LNCaP clone FGC (cell line): ENCODE measurements at places on chromosomes 3 and 15.

DNA sequence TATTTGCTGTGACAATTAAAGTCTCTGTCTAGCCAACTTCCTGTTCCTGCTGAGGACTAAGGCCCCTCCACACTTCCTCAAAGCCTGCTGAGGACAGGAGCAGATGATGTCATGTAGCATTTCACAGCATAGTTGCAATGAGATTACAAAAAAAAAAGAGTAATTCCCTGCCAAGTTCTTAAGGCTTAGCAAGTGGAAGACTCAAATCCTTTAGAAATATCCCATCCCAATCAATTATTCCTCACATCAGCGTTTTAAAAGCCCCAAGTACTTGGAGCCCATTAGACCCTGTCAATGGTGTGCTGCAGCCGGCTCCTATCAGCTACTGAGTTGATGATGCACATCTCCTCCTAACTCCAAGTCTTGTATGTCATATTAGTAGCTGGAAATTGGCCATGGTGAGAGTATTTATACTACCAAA lies 51.7 kb downstream of the TRANK1 start:
- no peak for DNase-seq

- DNase-seq, result no peak
Measured at GRCh38 chr3:74167926-74168325, 446.5 kb downstream of the CNTN3 start.

DNA sequence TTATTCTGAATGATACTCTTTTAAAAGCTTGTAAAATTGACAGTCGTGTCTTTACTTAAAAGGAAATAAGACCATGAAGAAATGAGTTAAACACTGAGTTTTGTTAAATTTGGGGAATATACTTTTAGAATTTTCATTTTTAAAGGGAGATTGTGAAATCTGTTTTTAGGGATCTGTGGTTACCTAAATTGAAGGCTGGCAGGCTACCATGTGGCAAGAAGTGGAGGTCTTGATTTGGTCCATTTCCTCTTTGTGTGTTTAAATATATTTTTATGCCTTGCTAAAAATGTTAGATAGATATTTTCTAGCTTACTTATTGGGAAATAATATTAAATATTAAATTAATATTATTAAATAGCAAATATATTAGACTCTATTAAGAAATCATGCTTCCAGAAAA lies 36.6 kb upstream of the SLC22A13 start:
- no peak for DNase-seq

GRCh38 chr15:43382310-43382709 lies 11.4 kb downstream of the TUBGCP4 start:
- no peak for DNase-seq

GRCh38 chr3:62049033-62049432 lies 324.3 kb downstream of the FEZF2 start:
- DNase-seq, result no peak

DNA sequence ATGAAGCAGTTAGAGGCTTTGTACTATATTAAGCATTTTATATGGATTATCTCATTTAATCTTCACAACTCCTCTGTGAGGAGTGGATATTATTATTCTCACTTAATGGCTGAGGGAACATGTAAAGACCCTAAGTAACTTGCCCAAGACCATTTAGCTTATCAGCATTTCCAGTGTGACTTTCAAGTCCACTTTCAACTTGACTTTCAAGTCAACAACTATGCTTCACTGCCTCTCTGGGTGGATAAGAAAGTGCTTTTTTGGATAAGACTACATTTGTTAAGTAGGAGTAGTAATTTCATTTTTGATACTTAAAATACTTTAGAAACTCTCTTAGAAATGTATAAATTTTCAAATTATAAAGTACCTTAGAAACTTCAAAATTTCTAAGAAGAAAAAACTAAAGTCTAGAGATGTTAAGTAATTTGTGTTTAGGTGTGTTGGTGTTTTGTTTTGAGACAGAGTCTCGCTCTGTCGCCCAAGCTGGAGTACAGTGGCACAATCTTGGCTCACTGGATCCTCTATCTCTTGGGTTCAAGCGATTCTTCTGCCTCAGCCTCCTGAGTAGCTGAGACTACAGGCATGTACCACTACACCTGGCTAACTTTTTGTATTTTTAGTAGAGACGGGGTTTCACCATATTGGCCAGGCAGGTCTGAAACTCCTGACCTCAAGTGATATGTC lies 71.8 kb downstream of the MINDY2 start:
- no peak for DNase-seq

- DNase-seq, result no peak
Measured at GRCh38 chr15:73683257-73683776, 866 bp upstream of the CD276 start.

GRCh38 chr3:128674161-128674784 lies 23.7 kb upstream of the RPN1 start:
- no peak for DNase-seq

GRCh38 chr3:87120881-87121280 lies 106.2 kb upstream of the CHMP2B start:
- no peak for DNase-seq

DNA sequence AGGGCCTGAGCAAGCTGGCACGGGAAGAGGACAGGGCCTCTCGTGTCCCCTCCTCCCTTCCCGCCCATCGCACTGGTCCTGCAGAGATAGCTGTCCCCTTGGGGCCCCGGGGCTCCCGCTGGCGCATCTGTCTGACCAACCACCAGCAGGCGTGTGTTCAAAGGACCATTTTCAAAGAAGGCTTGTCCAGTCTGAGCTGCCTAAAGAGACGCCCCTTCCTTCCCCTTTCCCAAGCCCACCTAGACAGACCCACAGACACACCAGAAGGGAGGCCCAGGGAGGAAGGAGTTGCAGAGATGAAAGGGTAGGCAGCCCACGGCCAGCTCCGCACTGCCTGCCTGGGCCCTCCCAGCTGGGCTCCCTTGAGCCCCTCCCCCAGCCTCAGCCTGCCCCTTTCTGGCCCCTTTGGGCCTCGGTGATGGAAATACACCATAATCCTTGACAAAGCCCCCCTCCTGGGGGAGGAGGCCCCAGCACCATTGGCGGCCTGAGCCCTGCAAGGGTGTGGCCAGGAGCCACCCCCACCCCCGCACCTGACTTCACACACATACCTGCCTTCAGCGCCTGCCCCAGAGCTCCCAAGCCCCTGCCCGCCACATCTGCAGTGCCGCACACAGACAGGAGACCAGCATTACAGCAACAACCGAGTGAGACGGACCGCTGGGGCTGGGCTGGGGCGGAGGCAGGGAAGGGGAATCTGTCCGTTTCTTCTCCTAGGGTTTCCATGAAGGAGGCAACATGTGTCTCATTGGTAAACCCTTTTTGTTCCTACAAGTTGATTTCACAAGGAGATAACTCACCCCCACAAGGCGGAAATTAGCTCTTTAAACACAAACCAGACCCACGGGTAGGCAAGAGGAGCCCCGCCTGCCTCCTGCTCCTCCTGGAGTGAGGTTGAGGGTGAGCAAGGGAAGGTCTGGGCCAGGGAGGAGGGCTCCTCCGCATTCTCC lies at the start of gene STRA6:
STRA6 (minus strand) TSS at position 336 of the 950 bp plus-strand sequence. CDS start 520 bp downstream, outside the sequence.
- DNase-seq, result no peak

- no peak for DNase-seq
Measured at GRCh38 chr3:9081184-9081818, 118.0 kb upstream of the RAD18 start.

DNA sequence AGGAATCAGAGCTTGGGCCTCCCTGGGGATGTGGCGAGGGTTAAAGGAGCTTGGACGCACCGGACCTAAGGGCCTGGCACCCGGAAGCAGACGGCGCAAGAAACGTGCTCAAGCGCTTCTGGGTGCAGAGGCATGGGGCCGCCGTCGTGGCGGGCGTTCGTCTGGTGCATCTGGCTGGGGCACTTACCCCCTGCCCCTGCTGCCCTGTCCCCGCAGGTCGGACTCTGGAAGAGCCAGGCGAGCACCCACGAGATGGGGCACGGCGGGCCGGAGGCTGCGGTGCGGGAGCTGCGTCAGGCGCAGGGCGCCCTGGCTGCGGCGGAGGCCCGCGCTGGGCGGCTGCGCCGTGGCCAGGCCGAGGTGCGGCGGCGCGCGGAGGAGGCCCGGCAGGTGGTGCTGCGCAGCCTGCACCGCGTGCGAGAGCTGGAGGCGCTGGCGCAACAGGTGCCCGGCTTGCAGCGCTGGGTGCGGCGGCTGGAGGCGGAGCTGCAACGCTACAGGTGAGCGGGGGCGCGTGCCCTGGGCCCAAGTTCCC lies 2.5 kb downstream of the EFCC1 start:
- DNase-seq, result peak; percentile 41

DNA sequence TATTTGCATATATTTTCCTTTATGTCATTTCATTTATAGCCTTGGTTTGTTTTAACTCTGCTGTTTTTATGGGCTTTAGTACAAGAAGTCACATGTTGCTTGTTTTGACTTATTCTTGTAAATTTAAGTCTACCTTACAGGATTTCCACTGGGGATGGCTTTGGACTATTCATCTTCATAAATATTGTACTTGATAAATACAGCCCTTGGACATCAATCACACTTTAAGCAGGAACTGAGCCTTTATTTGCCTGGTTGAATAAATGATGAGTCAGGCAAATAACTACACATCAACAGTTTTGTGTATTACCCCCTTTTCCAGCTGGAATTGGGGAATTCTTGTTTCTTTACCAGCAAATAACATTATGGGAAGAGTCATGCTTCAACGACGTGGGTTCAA lies 286.0 kb downstream of the CNTN3 start:
- peak; percentile 69 for DNase-seq

DNA sequence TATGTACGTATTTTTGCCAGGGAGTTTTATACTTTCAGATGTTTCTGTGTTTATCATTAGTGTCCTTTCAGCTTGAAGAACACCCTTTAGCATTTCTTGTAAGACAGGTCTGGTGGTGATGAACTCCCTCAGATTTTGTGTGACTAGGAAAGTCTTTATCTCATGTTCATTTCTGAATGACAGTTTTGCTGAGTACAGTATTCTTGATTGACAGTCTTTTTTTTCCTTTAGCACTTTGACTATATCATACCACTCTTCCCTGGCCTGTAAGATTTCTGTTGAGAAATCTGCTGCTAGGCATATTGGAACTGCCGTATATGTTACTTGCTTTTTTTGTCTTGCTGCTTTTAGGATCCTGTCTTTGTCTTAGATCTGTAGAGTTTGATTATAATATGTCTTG lies 5.8 kb downstream of the LNP1 start:
- no peak for DNase-seq

DNA sequence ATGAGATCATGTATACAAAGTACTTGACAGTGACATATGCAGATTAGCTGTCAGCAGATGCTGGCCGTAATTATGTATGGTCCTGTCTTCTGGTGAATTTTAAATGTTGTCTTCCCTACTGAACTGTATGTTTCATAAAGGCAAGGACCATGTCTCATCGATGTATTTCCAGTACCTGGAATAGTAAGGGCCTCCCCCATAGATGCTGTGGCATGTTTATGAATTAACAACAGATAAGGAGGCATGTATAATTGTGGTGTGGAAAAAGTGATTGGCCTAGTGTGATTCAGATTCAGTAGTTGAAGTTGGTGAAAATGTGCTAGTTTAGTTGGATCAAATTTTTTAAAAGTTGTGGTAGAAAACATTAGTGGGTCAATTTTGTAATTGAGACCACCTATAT lies 202.7 kb upstream of the SLC2A2 start:
- no peak for DNase-seq

DNA sequence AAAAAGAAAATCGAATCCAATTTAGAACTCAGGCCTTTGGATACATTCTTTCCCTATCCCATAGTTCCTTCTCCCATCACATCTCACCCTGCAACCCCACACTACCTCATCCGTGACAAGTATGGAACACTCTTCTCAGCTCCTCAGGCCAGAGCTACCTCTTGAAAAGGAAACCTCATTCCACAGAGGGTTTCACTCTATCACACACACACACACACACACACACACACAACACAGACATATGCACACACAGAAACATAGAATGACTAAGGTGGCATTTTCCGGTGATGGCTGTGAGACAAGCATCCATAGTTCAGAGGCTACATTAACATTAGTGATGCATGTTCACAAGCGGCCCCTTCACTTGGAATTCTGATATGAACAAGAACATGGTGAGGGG lies 122.0 kb upstream of the HES1 start:
- DNase-seq, result no peak

GRCh38 chr15:91861223-91861622 lies 7.7 kb downstream of the SLCO3A1 start:
- no peak for DNase-seq

DNA sequence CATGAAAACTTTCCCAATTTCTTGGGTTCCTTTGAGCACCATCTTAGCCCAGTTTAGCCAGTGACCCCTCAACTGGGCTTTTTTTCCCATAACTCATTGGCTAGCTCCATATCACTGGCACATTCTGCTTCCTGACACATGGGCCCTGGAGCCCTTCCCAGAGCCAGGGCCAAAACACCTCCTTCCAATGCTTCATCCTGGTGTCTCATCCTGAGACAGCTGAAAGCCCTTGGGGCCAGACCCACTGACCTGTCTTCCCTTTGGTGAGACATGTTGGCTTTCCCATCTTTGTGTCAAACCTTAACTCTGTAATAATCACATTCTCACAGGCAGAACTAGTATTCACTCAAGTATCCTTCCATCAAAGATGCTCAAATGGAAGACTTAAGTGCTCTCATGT lies 82.6 kb upstream of the SMAD3 start:
- no peak for DNase-seq

- DNase-seq, result no peak
Measured at GRCh38 chr3:124812291-124813265, 74.6 kb downstream of the ITGB5 start.

DNA sequence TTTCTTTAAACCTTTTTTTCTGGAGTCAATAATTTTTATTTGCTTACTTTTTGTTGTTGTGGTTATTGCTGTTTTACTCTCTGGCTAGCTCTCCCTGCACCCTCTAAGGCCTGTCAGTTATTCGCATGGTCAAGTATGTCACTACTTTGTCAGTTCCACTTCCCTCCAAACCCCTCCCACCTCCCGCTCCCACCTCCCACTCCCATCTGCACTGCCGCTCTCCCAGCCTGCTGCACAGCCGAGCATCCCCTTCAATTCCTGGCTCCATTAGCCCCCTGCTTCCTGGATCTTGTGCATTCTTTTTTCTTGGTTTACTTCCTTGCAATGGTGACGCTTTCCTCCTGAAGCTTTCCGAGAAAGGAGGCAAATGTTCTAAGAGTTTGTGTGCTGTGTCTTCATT lies 218.0 kb downstream of the XXYLT1 start:
- DNase-seq, result no peak
